Activated CD8-positive, alpha-beta memory T cell treated with anti-CD3 and anti-CD28 coated beads, Interleukin-2, amount 10 ng/mL, durations not matched to agents 7 days and 5 days (primary cell): ENCODE measurements at places on chromosomes 5 and 9.

GRCh38 chr9:127974001-127974768 is 6.6 kb downstream of the EEIG1 start:
- no peak for DNase-seq

DNA sequence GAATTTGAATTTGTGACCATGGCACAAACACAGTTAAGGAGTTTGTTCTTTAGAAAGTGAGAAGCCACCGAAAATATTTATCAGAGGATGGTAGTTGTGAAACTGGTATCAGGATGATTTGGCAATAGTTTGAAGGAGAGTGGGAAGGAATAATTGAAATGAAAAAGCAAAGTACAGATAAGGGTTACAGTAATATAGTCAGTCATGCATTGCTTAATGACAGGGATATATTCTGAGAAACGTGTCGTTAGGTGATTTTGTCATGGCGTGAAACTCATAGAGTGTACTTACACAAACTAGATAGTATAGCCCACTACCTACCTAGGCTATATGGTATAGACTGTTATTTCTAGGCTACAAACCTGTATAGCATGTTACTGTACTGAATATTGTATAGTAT is 84.2 kb downstream of the GPBP1 start:
- no peak for DNase-seq

DNA sequence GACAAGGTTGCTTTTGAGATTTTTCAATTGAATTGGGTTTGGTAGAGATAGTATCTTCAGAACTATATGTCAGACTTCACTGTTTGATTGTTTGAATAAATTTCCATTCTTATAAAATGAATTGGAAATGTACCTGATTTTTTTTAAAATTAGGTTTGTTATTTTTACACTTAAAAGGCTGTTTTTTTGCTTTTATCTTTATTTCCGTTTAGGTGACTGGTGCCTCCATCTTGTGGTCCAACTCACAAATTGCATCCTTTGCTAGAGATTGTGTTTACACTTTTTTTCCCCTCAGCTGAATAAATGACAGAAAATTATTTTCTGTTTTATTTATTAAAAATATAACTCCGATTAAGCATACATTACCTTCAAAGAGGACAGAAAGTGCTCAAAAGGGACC is 15.6 kb downstream of the NDUFAF2 start:
- DNase-seq: no peak

DNA sequence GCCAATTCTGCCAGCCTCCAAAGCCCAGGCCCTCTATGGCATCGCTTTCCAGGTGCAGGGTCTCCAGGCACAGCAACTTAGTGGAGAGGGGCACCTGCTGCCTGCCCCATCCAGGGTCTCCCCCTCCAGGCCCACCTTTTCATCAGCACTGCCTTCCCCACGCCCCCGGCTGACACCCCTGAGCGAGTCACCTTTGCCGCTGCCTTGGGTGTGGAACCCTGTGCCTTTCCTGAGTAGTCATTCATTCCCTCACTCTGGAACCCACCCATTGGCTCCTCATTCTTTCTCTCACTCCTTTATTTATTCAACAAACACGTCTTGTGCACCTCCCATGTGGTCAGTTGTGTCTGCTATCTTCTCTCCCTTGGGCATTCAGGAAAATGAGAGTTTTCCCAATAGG is 14.5 kb upstream of the RPL26L1 start:
- no peak for DNase-seq

GRCh38 chr9:93222890-93223259 is 38.9 kb downstream of the WNK2 start:
- DNase-seq: no peak

GRCh38 chr5:15564957-15565356 is 65.0 kb downstream of the FBXL7 start:
- DNase-seq: no peak

- DNase-seq: no peak
Observed at GRCh38 chr5:91024727-91025126, 358.4 kb downstream of the ARRDC3 start.

DNA sequence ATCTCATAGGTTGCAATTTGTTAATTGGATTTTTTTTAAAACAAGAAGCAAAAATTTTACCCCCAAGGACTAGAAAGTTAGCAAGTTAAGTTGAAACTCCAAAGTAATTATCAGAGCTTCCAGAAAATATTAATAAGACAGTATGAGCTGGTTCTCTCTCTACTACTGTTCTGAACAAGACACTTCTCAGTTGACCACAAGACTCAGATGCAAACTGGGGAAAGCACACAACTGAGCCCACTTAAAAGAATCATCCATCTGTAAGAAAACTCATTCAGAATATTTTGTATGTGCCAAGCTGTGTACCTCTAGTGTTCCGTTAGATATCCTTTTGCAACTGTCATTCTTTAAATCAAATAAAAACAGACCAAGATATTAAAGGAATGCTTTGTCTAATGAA is 60.0 kb downstream of the MAP1B start:
- DNase-seq: no peak

DNA sequence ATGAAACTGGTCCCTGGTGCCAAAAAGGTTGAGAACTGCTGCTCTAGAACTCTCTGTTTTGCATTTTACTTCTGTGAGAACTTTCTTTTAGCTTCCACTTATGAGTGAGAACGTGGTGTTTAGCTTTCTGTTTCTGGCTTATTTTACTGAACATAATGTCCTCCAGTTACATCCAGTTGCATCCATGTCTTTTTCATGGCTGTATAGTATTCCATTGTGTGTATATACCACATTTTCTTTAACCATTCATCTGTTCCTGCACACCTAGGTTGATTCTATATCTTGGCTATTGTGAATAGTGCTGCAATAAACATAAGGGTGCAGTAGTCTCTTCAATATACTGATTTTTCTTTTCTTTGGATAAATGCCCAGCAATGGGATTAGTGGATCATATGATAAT is 165.7 kb downstream of the NPR3 start:
- DNase-seq: no peak

- no peak for DNase-seq
Observed at GRCh38 chr5:9437741-9438240, 108.1 kb downstream of the SEMA5A start.

GRCh38 chr5:137252512-137252911 is 246.6 kb downstream of the SPOCK1 start:
- no peak for DNase-seq

GRCh38 chr9:92425474-92425873 is 1.2 kb upstream of the OMD start:
- no peak for DNase-seq

DNA sequence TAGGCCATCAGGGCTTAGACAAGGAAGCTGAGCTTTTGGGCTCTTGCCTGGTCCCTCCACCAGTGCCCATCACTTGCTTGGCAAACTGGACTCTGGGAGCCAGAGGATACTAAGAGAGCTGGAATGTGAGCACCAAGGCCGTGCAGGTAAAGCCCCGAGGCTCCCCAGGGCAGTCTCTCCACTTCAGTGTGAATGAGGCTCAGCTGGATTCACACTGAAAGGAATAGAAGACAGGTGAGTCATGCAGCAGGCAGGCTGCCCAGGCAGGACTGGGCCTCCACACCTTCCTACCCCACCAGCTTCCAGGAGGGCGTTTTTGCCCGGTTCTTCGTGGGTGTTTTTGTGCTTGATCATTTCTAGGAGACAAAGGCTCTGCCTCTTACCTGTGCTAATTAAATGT is 7.3 kb upstream of the CTSV start:
- DNase-seq: no peak

DNA sequence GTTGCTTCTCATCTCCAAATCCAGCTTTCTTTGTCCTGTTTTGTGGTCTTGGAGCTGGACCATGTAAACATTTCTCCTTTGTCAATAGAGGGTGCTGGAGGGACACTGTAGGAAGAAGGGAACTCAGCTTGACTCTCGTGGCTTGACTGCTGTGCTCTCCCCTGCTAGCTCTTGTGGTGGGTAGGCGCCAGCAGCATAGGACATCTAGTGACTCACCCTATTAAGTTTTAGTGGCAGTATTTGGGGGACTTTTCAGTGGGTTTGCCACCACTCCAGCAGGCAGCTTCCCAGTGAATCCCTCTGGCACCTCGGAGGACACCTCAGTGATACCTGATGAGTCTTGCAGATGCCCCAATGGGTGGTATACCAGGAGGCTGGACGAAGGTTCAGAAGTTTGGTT is 97.8 kb downstream of the TSSK1B start:
- DNase-seq: peak; percentile 45

DNA sequence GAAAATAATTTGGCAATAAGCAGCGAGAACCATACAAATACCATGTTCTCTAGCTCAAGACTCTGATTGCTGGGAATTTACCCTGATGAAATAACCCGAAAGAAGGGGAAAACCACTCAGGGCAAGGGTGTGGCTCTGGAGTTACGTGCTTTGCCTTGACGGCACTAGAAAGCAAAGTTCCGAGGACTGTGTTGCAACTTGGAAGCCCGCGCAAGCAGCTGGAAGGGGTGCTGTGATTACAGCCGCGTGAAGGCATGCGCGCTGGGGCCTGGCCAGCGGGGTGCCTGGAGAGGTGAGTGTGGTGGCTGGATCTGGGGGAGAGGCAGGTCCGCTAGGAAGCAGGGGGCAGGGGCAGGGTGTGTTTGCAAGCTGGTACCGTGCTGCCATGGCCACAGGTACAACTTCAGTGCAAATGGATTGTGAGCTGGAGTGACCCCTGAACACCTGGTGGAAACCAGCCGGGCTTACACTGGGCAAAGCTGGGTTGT is 52.6 kb upstream of the CNOT6 start:
- no peak for DNase-seq

- no peak for DNase-seq
Observed at GRCh38 chr5:100708645-100709171, 173.5 kb downstream of the FAM174A start.

DNA sequence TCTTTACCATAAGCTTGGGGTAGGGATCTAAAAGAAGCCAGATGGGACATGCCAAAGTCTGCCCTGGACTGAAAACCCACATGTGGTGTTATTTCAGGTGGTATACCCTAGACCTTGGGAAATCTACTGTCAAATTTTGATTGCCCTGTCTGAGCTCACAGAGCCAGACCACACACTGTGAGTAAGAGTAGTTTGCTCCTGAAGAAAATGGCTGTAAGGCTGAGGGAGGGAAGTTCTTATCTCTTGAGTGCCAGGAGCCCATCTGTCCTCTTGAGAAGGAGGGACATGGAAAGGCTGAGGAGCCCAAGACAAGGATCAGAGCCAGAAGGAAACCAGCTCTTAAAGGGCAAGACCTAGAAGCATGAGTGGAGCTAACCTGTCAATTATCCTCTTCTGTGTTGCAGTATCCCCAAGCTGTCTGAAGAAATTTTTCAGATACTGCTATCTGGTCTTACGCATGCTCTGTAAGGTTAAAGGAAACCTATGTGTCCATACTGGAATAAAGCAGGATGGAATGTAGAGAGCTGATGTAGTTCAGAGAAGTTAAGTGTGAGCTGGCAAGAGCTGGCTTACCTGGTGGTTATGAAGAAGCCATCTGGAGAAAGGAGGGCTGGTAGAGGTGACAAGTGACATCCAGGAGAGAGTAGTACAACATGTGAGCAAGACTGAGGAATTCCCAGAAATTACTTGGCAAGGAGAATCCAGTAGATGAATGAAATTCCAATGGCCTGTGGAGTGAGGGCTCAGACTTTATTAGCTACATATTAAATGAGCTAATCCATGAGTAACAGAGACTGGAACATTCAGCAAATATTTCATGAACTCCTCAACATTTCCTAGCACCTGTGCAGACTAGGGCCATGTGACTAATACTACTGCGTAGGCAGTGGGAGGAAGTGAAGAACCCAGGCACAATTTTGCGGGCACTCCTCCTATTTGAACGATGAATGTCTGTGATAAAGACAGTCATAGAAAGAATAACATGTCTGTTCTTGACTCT is 389.1 kb upstream of the KIF2A start:
- DNase-seq: no peak

GRCh38 chr9:98410185-98410697 is 154.8 kb upstream of the TBC1D2 start:
- no peak for DNase-seq

- DNase-seq: no peak
Observed at GRCh38 chr5:146440870-146441495, 6.2 kb upstream of the TCERG1 start.

- DNase-seq: no peak
Observed at GRCh38 chr5:65837139-65837538, 89.2 kb upstream of the ERBIN start.

DNA sequence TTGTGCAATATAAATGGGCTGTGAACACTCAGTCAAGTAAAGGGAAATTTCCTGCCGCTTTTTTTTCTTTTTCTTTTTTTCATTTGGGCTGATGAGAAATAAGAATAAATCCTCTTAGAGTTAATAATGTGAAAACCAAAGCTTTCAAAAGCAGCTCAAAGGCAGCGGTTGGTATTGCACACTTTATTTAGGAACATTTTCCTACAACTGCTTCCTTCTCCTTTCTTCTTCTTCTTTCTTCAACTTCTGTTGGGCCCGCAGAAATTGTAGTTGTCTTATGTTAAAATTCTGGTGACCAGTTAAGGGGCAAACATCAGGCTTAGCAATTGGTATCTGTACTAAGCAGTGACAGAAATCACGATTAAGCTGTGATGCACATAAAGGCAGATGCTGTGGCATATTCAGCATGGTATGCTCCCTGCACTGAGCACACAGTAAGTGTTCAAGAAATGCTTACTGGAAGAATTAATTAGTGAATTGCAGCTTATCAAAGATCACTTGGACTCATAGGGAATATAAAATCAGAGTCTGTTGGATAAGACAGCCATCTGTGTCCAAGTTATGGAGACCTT is 85.4 kb downstream of the ANKRD55 start:
- no peak for DNase-seq

- DNase-seq: no peak
Observed at GRCh38 chr9:38280251-38280800, 112.2 kb upstream of the ALDH1B1 start.
